ENCODE measurements at places on chromosomes 12 and 14.

- peak; percentile 45 for DNase-seq
These were observed 377.8 kb upstream of the TMEM132C start for GRCh38 chr12:127888943-127889719.

GRCh38 chr12:49783917-49784676 is 42.7 kb downstream of the TMBIM6 start:
- peak; percentile 50 for DNase-seq

DNA sequence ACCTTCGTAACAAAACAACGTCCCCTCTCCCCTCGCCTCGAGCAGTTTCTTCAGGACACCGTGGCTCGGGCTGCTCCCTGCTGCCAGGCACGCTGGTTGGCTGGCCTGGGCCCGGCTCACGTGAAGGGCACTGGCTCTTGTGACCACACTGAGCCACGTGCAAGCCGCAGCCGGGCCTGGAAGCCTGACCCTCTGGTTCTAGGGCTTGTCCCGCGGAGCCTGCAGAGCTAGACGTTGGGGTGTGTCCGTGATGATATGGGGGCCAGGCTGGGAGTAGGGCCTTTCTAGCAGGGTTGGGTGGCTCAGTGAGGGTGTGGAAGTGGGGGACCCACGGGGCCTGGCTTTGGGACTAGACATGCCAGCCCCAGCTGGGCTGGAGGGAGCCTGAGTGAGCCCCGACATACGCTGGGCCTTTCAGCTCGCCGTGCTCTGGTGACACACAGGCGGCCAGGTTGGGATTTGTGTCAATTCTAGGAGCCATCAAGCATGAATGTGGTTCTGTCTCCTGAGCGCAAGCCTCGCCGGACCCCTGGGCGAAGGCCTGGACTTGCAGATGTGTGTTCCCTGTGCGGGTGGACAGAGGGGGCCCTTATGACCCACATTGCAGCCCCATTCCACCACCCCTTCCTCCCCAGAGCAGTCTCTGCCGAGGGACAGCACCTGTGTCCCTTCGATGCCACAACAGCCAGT is 13.6 kb upstream of the AMN start:
- DNase-seq, result no peak

- no peak for DNase-seq
These were observed 216.7 kb upstream of the SFSWAP start for GRCh38 chr12:131494216-131494615.

DNA sequence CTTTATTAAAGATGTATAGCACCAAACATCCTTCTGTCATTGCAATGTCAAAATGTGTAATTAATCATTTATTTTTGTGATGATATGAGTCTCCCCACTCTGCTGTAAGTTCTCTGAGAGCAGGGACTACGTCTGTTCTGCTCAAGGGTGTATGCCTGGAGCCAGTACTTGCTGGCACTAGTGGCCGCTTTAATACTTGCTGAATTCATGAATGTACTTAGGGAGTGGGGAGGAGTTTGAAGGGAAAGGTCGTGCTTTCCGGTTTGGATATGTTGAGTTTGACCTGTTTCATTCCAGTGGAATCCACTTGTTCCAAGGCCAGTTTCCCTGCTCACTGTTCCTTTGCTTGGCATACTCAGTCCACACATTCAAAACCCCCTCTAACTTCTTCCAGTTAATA is 1.9 kb upstream of the DCAF5 start:
- DNase-seq, result peak; percentile 21

Data from fibroblast of skin of scalp (primary cell).